Ureter (tissue), 1 donor: ENCODE measurements at places on chromosomes 13 and 19.
A peak's percentile ranks its signal among the peaks of the same experiment; 100 is the strongest.

DNA sequence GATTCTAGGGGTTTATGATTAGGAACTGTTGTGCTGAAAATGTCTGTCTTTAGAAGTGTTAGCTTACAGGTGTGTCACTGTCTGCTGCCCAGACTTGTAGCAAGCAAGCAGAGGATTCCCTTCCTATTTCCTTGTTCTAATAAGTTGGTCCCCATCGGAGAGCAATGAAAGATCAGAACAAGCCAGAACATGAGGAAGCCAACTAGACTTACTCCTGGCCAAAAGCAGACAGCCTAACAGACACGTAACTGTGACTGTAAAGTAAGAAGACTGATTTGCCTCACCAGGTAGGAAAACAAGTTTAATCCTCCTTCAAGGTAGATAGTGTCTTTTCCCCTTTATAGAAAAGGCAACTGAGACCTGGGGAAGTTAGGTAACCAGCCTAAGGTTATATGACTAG is 12.5 kb downstream of the POLR1D start:
- DNase-seq = peak; percentile 48

- no peak for DNase-seq
Measured at GRCh38 chr13:30796631-30797601, 61.6 kb downstream of the ALOX5AP start.

DNA sequence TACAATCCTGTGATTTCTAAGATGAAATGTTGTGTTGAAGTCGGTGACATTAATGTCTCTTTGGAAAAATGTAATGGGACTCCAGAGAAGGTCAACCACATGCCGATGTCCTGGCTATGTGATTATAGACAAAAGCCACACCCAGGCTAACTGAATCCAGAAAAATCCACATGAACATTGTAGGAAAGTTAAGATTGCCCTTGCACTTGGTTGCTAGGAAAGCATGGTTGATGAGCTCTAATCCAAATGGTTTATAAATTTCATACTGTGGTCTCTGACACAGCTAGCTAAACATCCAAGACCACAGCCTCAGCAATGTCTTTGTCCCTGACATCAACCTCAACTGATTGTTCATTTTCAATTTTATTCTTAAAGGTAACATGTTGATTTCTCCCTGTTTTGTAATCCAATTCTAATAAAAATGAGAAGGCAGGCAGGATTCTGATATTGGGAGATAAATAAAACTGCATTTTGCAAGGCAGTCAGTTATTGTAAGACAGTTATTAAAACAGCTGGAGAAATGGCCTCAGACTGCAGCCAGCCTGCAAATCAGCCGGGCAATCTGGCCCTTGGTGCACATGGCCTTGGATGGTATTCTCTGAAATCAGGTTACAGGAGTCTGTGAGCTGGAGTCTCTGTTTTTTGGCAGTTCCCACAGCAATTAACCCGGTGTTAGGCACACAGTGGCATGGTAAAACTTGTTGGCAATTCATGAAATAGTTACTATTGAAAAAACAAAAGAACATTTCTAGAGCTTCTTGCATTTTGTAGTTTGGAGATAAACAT is 93.9 kb downstream of the STARD13 start:
- no peak for DNase-seq

- DNase-seq = peak; percentile 13
Measured at GRCh38 chr13:113850722-113851479, 13.0 kb downstream of the GAS6 start.

DNA sequence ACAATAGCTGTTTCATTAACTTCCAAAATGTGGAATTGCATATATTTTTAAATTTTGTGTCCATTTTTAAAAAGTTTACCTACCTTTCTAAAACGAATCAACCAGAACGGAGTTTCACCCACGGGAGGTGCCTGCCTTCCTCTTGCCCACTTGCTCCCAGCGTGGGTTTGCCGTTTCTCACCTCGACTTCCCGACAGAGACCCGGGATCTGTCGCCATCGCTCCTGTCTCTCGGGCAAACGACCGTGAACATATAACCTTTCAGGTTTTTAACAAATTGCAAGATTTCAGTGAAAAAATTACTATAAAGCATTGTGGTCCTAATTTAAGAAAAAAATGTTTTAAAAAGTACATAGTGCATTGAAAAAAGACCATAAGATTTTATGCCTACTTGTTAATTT is 4.2 kb downstream of the TMEM255B start:
- DNase-seq = no peak

- DNase-seq = no peak
Measured at GRCh38 chr13:88000239-88000638, 329.1 kb downstream of the SLITRK5 start.

DNA sequence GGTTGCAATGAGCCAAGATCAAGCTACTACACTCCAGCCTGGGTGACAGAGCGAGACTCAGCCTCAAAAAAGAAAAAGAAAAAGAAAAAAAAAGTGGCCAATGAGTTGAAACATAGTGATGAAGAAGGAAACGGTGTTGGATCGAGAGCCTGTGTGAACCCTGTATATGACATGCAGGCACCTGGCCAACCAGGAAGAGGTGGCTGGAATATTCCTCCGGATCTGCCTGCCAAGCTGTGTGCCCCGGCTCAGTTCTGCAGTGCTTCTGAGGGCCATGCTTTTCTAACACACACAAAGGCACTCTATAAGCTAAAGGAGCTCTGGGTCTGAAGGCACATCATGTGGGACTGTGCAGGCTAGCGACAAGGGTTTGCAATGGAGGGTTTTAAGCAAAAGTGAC is 3.7 kb upstream of the ZNF444 start:
- DNase-seq = peak; percentile 68

- no peak for DNase-seq
Measured at GRCh38 chr19:12596927-12597548, 13.6 kb downstream of the ZNF490 start.

DNA sequence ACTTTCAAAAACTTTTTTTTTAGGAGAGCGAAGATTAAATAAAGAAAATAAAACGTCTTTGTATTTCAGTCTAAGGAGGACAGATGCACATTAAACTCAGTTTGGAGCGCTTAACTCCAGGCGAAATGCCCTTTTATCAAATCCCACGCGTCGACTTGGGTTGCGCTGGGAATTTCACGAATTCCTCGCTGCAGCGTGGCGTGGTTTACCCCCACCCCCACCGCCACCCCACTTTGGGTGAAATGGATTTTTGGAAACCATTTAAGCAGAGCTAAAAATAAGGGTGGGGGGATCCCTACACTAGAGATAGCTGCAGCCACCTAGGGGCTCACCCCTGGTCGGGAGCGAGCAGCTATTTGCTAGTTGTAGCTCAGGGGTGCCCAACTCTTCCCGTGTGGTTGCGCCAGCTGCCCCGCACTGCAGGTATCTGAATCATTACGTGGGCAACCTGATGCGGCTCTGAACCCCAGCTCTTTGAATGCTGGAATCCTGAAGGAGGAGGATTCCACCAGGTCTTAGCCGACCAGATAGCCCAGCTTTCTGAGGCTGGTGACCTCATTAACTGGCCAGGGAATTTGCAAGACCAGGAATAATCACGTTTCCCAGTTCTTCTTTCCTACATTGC is 6.5 kb upstream of the TSHZ3 start:
- DNase-seq = no peak

- DNase-seq = peak; percentile 67
Measured at GRCh38 chr19:7159105-7159933, 89.8 kb downstream of the ZNF557 start.

DNA sequence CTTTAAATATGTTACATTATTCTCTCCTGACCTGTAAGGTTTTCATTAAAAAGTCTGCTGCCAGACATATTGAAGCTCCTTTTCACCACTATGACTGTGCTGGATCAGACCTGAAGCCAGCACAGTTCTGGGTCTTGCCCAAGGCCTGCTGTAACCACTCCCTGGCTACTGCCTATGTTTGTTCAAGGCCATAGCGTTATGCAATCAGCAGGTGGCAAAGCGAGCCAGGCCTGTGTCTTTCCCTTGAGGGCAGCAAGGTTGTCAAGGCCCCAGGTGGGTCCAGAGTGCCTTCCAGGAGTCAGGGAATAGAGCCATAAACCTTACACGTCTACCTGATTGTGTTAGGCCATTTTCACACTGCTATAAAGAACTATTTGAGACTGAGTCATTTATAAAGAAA is 496.8 kb upstream of the PCDH9 start:
- no peak for DNase-seq

DNA sequence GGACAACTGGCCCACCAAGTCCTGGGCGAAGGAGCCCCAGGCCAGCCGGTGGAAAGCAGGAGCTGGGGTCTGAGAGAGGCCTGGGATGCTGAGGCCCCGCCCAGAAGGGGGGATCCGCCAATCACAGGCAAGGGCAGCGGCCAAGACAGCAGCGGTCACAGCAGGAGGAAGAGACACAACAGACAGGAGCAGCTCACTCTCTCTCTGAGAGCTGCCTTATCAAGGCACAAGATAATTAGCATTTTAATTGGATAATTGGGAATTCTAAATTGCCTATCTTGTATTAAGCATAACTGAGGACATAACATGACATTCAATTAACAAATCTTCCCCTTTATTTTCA is 46.2 kb downstream of the CEBPG start:
- DNase-seq = no peak

DNA sequence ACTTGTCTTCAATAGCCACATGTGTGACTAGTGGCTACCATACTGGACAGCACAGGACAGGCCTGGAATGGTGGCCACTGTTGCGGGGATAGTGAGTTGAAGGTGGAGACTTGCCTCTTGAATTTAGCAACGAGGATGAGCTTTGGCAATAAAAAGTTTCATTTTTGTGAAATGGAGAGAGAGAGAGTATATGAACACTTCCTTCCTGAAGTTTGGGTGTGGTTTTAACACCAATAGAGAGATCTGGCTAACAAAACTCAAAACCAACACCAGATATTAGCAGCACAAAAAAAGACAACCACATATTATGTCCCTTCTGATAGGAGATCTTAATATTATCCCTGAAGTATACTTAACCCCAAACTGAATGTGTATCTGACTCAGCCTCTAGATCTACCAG is 6.3 kb upstream of the LRFN3 start:
- no peak for DNase-seq

DNA sequence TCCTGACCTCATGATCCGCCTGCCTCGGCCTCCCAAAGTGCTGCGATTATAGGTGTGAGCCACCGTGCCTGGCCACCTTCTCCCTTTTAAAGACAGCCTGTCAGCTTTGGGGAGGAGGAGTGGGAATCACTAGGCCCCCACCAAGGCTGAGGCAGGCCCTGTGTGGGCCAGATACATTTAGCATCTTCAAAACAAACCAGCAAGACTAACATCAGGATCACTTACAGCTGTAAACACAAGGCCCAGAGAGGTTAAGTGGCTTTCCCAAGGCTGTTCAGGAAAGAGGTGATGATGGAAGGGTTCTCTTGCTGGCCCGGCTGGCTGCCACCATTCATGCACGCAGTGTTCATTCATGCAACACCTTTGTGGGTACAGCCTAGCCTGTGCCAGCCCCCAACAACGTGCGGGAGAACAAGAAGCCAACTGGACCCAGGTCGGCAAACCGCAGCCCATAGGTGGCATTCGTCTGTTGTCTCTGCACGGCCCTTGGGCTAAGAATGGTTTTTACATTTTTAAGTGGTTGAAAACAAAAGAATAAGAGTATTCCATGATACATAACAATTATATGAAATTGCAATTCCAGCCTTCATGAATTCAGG is 23.0 kb downstream of the IER2 start:
- no peak for DNase-seq

GRCh38 chr13:32063619-32064233 is 32.2 kb downstream of the FRY start:
- no peak for DNase-seq

DNA sequence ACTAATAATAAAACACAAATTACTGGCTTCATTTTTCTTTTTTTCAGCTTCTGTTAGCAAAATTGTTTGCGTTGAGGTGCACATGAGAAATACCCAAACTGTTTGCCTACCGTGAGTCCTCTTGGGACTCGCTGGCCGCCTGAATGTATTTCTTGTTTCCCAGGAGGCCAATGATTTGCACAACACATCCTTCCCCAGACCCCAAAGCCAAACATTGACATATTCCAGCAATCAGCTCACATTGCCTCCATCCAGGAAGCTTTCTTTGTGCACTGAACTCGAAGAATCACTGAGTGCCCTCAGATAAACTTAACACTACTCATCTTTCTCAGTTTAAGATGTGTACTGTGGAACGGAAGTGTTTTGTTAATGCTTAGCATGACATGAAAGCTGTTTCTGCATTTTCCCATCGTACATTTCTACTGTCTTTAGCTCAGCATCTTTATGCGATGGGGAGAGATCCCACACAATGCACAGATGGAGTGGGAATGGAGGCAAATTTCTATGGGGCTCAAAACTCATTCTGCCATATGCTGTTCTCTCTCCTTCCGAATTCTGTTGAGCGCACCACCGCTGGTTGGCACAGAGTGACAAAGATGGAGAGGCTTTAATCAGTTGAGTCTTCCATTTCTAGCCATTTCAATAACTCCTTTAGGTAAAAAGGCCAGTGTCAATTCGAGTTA is 399.5 kb downstream of the RFC3 start:
- no peak for DNase-seq

DNA sequence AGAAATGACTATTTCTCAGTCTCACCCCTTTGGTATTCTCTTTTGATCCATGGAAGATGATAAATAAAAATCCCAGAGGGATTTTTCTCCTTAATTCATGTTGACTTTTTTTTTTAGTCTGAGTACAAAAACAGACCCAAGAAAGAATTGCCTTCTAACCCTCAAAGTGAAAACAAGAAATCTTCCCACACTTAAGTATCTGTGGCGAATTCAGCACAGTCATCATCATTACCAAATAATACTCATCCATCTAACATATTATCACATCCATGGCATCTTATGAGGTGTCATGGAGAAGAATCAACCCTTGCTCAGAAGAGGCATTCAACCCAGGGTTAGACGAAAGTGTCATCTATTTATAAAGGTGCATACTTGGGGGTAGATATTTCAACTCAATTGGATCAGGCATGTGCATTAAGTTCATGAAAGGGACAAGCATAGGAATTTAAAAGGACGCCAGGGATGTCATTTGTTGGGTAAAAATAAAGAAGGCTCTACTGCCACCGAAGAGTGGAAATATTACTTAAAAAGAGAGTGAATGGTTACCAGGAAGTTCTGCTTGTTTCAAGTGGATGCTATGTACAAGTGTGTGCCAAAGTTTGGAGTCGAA is 101.9 kb downstream of the FLT1 start:
- no peak for DNase-seq

- no peak for DNase-seq
Measured at GRCh38 chr13:102386461-102386860, 15.4 kb downstream of the FGF14 start.

DNA sequence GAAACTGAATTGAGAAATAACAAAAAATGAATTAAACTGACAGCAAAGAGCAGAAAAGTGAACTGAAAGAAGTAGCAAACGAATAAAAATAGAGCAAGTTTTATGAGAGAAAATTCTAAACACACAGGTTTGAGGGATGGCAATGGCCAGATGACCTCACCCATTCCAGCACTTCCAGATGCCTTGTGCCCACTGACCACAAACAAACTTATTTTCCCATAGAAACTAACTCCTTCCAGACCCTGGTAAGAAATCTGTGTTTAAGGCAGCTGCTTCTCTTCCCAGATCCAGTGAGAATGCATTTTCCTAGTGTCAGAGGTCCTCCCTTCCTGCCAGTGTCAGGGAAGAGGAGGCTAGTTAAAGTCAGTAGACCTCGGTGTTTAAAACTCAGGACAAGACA is 51.7 kb downstream of the RXFP2 start:
- DNase-seq = no peak

DNA sequence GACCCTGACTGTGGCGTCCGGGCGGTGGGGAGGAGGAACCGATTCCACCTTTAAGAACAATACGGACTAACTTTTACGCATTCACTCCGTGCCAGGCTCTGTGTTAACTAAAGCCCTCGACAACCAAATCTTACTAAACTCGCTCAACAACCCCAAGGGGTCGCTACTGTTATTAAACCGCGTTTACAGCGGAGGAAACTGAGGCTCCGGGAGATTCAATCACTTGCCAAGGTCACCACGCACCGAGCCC is 1.2 kb downstream of the SAMD1 start:
- DNase-seq = no peak
